ENCODE measurements at places on chromosomes 7 and 10.

DNA sequence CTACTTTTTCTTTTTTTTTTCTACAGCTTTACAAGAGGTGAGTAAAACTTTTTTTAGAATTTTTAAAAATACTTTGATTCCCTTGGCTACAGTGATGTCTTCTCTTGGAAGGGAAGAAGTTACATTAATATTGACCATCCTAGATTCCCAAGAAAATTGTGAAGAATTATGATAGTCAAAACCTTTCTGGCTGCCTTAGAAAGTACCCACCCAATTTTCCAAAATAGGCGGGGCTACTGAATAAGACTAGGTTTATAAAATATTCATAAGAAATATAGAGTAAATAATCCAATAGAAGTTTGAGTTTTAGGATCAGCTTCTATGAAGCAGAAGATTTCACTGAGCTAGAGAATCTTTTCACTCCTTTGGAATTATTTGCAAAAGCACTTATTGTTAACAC, 3.0 kb downstream of the COL1A2 start:
- DNase-seq: no peak

DNA sequence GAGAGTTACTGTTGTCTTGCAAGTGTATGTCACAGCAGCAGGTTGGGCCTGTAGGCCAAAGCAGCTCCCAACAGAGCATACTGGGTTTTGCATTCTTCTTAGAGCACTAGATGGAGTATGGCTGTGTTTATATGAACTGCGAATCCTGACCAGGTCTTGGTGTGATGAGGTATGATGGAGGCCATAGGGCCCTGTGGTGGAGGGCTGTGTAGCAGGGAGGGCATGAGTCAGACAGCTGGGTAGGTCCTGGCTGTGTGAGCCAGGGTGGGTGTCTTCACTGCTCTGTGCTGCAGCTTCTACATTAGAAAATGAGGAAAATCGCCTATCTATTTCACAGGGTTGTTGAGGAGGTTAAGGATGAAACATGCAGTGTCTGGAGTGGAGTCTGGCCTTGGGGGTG, 124.2 kb downstream of the BUB3 start:
- DNase-seq: no peak

DNA sequence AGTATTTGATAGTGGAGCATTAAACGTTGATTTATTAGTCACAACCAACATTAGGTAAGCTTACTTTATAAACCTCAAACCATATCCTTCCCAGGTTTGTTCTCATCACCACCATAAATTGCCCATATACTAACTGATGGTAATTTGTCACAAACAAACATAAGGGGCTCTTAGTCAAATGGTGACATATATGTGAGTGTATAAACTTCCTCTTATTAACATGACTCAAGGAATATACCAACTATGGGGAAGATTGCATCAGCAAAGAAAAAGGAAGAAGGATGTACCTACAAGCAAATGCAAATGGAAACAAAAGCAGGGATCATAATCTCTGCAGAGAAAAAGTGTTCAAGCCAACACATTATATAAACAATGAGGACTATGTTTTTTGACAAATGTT, 418.2 kb upstream of the AKR1E2 start:
- no peak for DNase-seq

DNA sequence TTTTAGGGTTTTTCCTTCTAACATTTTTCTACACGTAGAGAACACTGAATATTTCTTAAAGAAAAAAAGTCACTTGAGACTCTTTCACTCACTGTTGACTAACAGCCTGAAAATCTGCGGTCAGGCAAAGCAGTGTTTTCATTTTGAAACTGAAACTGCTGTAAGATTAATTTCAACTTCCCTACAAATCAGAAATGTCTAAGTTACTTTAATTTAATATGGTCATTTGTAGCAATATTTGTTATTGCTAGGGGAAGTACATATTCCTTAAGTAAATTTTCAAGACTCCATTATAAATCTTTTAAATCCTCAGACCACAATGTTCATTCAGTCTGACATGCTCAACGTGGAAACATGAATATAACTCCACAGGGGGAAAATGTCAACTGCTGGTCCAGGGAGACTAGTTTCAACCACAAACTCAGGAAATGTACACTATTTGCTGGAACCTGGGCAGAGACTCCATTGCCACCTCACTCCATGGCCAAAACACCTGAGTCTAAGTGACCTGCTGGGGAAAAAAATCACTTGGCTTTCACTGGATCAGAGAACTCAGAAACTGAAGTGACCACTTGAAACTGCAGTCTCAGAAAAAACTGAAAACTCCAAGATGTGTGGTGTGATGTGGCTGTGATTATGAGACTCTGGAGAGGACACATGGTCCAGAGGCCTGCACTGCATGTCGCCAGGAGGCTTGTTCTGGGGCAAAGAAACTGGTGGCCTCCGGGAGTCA, 161.2 kb downstream of the TAX1BP1 start:
- DNase-seq: no peak

DNA sequence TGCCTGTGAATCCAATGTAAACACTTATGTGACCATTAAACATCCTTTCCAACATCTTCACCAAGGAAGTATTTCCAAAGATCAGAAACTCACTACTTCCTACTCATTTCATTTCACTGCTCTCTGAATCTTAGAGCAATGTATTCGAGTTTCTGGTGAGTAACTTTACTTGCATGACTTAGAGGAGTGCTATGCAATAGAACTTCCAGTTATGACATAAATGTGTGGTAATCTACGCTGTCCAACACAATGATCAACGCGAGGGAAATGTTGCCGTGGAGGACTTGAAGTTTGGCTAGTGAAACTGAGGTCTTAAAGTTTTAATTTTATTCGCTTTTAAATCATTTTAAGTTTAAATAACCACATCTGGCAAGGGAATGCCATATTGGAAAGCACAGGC, 1326.3 kb downstream of the XPNPEP1 start:
- no peak for DNase-seq

- no peak for DNase-seq
These were observed 13.5 kb upstream of the PRPS1L1 start for GRCh38 chr7:18041191-18041590.

DNA sequence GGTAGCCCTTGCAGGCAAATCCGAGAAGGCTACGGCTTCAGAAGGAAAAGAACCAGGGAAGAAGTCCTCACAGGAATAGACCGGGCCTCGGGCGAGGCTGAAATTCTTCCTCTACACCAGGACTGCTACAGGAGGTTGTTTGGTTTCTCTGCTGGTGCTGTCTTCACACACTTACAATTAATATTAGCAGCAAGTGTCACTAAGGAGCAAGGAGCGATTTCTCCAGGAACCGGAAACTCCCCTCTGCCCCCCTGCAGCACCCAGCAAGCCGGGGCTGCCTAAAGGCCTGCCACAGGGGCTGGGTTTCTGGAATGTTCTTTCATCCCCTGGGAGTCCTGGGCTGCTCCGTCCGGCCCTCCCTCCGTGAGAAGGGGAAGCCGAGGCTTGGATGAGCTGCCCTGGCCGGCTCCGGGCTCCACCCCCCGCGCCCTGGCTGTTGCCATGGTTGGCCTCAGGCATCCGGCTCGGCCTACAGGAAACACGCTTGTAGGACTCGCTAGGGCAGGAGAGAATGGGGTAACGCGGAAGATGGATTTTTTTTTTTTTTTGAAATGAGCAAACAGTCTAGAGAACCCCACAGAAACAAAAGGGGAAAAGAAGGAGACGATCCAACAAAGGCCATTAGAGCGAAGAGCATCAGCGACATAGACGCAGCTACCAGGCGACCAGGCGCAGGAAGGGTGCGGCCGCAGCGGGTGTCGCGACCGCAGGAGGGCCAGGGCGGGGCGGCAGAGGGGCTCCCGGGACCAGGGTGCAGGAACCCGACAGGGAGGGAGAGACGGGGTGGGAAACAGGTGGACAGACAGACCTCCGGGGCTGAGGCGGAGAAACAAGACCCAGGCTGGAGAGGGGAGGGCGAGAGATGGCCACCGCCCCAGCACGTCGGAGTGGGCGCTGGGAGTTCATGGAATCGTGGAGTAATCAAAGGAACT, 33.0 kb downstream of the EN2 start:
- no peak for DNase-seq

GRCh38 chr7:2968616-2969397, 74.9 kb downstream of the CARD11 start:
- no peak for DNase-seq

DNA sequence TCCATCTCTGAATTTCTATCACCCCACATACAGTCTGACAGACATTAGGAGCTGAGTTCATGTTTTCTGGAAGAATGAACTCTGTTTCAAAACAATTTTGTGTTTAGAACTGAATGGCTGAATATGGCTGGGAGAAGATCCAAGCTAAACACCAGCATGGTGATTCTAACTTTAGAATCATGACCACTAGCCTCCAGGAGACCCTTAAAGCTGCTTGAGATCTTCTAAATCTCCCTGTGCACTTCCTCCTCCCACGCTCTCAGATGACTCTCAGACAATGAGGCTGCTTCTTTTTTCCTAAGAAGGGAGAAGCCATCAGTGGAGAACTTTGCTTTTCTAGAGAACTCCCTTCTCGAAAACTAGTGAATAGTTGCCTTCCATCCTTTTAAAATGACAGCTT, 711.2 kb downstream of the GRID1 start:
- no peak for DNase-seq

DNA sequence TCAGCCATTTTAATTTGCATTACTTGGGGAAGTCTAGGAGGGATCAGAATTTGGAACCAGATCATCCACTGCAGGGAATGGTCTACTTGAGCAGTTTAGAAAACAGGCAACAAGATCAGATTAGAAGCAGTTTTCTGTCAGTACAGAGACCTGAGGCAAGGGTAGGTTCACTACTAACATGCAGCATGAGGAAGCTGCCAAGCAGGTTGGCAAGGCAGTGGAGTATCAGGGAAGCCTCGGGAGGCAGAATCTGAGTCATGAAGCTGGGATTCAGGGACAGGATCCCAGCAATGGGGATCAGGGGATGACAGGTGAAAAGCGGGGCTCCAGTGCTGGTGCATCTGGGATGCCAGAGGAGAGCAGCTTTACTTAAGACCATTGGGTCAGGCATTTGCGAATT, 28.1 kb downstream of the ENO4 start:
- DNase-seq: no peak

DNA sequence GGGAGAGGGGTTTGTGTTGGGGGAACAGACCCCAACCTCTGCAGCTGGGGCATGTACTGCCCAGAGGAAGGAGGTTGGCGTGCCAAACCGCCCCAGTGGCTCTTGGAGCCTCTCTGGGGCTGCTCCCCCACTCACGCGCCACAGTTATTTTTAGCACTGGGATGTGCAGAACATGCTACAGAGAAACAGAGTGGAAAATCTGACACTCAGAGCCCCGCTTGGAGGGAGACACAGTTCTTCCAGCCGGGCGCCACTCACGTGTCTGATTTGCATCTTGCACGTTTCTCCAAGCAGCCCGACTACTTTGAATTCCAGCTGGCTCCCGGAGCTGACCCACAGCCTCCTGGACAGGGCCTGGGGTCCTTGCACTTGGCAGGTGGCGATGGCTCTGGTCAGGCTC, 182.0 kb downstream of the RPS24 start:
- DNase-seq: no peak

DNA sequence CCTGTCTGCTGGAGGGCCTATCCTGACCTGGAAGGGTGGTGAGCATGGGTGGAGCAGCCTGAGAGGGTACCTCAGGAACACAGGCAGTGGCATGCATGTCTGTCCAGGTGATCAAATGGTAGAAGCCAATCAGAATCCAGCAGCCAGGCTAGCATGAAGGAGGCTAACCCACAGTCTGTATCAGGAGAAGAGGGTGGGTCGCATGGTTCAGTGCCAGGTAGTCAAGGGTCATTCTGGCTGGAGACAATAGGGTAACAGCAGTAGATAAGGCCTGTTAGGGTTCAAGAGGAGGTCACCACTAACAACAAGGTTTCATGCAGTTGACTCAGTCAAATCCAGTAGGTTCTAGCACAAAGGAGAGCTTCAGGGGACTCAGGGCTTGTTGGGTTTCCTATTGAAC, 10.4 kb downstream of the ALDH18A1 start:
- DNase-seq: no peak

- DNase-seq: no peak
These were observed 24.8 kb upstream of the INPP5A start for GRCh38 chr10:132512693-132513345.

DNA sequence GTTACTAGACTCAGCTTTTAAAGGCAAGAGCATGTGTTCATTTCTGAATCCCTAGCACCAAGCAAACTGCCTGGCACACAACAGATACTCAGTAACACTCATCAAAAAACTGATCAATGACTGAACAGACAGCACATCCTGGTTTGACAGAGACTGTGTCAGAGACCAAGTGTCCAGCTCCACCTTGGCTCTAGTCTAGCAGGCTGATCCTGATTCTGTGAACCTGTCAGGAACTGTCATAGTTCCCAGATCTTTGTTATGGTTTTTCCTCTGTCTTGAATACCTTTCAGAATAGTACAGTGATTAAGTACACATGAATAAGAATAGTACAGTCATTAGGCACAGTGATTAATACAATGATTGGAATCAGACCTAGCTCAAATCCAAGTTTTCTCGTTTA, 53.0 kb downstream of the TPK1 start:
- no peak for DNase-seq

GRCh38 chr10:52533986-52534385, 219.9 kb downstream of the DKK1 start:
- DNase-seq: no peak

DNA sequence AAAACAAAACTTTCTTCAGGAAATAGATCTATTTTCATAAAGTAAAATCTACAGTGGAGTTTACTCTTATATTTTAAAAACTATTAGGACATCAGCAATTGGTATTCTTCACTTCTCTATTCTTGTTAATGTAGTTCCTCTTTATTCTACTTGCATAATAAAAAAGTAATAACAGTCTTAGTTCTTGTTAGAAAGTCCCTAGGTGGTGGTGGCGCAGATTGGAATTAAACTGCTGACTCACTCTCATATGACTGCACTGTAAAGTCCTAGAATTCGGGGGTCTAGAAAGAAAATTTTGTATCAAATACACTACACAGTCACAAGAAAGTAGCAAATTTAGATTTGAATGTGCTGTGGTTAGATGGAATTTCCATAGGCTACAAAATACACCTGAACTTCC, 44.6 kb upstream of the TES start:
- DNase-seq: no peak

GRCh38 chr7:7596176-7596575, 29.5 kb downstream of the MIOS start:
- no peak for DNase-seq

GRCh38 chr10:34651416-34652195, 163.5 kb downstream of the PARD3 start:
- DNase-seq: no peak

All from esophagus squamous epithelium (tissue), 5 donors.